ENCODE measurements at places on chromosomes 1 and 21.

- no peak for DNase-seq
Measured at GRCh38 chr1:106678279-106679050, 378.0 kb upstream of the PRMT6 start.

GRCh38 chr1:91583326-91583755 is 82.7 kb downstream of the CDC7 start:
- DNase-seq = no peak

DNA sequence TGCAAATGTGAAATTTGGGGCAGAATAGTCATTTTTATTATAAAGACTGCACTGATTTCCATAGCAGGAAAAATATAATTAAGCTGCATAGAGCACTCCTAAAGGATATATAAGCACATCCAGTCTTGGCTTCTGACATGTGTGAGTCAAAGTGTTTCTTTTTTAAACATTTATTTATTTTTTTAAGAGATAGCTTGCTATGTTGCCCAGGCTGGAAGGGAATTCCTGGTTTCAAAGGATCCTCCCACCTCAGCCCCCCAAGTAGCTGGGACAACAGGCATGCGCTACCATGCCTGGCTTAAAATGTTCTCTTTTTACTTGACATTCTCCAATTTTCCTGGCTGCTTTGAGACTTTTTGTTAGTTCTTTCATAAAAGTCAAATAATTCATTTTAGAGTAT is 126.1 kb downstream of the HMCN1 start:
- DNase-seq = no peak

DNA sequence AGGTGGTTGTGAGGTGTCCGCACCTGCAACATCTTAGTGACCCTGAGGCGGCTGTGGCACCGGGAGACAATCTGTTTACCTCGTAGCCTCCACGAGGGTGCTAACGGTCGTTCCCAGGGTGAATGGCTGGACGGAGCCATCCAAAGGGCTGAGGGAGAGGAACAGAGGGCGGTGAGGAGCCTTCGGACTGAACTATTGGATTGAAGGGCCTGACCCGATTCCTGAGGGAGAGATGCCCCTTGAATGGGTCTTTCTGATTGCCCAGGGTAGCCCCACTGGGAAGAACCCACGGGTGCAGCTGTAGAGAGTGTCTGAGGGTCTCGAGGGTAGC is 2.3 kb downstream of the NR5A2 start:
- DNase-seq = no peak

GRCh38 chr1:200856716-200857357 is 15.9 kb upstream of the GPR25 start:
- no peak for DNase-seq

DNA sequence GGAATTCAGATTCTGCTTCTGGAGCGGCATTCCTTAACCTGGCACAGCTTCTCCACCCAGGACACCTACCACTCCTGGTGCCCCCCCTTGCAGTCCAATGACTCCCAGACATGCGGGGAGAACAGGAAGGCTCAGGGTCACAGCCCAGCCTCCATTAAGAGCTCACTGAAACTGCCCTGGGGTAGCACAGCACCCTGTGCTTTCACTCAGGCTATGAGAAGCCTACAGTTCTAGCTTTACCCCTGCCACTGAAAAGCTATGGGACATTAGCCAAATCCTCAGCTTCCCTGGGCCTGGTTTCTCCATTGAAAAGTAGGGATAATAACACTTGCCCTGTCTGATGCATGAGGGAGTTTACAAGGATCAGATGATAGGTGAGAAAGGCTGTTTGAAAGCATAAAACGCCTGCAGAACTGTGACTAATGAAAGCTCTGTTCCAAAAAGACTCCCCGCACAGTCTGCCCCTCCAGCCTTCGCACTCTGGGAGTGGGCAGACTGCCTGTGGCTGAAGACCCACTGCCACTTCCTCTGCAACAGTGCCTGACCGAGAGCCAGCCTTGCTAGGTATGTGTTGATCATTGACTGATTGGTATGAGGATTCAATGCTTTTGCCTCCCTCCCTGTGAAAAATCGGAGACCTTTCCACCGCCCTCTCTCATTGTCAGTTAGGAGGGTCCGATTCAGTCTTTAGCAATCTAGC is 2.7 kb upstream of the CLDN19 start:
- DNase-seq = no peak

DNA sequence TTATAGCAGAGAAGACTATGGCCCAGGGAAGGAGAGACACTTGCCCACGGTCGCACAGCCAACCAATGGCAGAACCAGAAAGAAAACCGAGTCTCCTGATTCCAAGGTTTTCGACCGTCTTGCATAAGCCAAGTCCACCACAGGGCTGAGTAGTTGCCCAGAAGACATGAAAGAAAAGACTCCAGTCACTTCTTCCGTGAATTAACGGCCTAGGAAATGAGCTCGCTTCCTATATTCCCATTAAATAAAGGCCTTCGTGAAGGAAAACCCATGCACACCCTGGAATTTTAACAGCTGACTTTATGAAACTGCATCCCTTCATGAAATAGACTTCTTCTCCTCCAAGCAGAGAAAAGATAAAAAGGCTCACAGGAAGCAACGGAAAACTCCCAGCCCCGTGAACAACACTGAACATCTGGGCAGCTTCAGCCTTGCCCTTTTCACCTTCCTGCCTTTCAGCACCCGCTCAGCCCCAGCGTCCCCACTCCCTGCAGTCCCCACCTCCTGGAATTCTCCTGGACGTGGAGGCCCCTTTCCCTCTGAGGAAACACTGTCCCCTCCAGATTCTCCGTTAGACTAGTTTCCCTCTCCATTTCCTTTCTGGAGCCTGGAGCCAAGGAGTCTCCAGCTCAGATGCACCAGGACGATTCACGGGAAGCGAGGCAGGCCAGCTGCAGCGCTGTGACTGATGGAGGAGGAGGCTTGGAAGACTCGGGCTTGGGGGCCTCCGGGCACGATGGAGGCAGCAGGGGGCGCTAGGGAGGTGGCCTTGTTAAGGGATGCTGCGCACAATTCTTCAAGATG is 2.7 kb upstream of the MYOC start:
- DNase-seq = peak; percentile 91

DNA sequence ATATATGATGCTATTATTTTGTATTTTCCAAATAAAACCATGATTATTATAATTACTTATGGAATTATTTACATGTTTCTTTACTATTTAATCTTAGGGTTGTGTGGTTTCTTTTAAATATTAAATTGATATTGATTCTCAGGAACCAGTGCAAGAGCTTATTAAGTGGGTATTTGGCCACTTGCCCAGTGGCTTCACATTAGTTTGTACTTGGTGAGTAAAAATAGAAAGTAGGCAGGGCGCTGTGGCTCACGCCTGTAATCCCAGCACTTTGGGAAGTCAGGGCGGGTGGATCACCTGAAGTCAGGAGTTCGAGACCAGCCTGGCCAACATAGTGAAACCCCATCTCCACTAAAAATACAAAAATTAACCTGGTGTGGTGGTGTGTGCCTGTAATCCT is 497.1 kb downstream of the PTPRC start:
- no peak for DNase-seq

- no peak for DNase-seq
Measured at GRCh38 chr1:15962176-15962575, 13.7 kb downstream of the ZBTB17 start.

- no peak for DNase-seq
Measured at GRCh38 chr1:157697781-157698569, 2.6 kb downstream of the FCRL3 start.

DNA sequence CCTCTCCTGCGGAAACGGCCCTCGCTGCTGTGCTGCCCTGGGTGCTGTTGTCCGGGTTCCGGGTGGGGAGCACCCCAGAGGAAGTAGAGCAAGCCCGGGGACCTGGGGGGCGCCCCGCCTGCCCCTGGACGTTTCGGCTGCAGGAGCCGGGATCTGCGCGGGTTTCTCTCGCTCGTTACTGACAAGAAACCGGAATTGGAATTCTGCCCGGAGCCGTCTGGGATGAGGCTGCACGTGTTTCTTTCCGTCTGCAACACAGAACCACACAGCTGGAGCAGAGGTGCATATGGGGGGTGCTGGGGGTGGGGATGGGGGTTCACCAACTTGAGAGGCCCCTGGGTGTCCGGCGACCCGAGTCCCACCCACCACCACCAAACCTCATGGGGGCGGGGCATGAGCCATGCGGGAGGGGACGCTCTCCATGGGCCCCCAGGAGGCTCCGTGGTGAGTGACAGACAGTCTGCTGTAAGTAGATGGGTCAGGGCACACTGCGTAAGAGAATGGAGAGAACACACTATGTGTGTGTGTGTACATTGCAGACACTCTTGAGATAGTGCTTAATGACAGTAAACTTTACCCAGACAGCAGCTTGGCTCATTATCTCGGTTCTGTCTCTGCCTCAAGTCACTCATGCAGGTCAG is 261.4 kb upstream of the C1orf174 start:
- DNase-seq = peak; percentile 35

DNA sequence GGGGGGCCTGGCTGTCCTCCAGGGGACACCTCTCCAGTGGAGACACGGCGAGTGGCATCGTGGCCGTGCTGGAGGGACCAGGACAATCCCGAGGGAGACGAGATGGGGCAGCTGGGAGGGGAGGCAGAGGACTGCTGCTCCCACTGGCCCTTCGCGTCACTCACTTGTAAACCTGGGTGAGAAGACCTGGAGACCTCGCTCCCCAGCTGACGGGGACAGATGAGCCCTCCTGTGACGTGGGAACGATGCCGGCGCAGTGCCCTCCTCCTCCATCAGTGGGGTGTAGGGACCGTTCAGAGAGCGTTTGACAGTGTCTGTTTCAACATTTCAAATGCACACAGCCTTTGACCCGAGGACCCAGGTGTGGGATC is 4.6 kb downstream of the SPATC1L start:
- DNase-seq = no peak

- DNase-seq = peak; percentile 67
Measured at GRCh38 chr1:247111700-247112478, 7.7 kb upstream of the ZNF669 start.

DNA sequence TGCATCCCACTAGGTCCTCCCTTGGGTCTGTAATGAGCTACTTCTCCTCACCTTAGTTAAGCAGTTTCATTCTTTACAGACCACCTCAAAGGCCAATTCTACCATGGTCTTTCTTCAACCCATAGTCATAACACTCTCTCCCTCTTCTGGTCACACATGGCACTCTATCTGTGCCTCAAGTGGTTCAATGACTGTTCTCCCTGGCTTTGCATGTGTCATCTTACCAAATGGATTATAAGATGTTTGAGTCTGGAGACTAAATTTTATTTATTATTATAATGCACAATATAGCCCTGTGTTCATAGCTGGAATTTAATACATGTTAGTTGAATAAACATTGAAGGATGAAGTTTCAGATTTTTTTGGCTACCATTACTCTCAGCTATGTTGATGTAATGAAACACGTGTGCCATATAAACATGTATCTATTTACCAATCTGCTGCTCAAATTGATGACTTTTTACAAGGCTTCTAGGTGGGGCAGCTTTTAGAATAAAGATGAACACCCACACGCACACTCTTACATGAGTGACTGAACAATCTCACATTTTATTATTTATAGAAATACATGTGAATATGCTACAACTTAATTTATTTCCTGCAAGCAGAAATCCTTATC is 102.1 kb downstream of the RUNX1 start:
- DNase-seq = no peak

- no peak for DNase-seq
Measured at GRCh38 chr1:24319312-24319863, at the start of gene GRHL3. Gene GRHL3 (plus strand): TSS chr1:24319357. CDS start chr1:24319552, 195 bp downstream.

GRCh38 chr1:236002572-236002971 is 62.3 kb downstream of the NID1 start:
- DNase-seq = no peak

- DNase-seq = no peak
Measured at GRCh38 chr1:17287130-17287776, 20.7 kb upstream of the PADI4 start.

DNA sequence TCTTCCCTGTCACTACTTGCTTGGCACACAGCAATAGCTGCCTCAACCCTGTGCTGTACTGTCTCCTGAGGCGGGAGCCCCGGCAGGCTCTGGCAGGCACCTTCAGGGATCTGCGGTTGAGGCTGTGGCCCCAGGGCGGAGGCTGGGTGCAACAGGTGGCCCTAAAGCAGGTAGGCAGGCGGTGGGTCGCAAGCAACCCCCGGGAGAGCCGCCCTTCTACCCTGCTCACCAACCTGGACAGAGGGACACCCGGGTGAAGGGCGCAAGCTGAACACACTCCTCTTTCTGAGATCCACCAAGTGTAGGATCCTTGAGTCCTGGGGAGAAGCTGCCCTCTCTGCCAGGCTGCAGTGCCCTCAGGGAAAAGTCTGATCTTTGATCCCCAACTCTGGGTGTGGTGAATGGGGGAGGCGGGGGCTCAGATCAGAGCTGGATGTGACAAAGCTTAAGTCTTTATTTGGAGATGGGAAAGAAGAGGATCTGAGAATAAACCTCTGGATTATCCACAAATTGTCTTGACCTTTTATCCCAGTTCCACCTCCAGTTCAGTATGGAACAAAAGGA is 1.2 kb downstream of the RXFP4 start:
- DNase-seq = no peak

- DNase-seq = no peak
Measured at GRCh38 chr21:40043423-40043822, 176.2 kb downstream of the PCP4 start.
